ENCODE measurements at places on chromosomes 2 and 18.

DNA sequence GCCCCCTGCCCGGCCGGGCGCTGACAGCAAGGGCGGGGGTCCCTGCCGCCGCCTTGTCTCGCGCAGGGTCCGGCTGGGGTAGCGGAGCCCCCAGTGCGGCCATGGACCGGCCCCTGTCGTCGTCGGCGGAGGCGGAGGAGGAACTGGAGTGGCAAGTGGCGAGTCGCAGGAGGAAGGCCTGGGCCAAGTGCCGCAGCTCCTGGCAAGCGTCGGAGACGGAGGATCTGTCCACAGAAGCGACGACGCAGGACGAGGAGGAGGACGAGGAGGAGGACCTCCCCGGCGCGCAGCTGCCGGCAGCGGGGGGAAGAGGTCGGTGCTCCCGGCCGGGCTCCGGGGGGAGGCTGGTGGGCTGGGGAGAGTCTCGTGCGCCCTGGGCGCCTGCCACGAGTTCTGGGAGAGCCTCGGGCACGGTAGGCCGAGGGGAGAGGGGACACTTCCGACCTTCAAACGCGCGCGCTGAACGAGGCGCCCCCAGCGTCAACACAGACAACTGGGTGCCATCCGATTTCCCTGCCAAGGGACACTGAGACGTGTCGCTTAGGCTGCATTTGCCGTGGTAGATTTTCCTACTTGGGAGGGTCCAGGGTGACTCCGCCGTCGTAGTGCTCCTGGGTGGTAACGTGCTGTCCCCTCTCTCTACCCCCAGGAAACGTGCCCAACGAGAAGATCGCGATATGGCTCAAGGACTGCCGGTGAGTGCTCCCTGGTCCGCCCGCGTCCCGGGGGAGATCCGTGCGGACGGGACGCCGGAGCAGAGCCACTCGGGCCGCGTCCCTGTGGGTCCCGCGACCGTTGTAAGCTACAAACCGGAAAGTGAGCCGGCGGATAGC lies 652 bp downstream of the ITPRID2 start:
- DNase-seq = peak; percentile 21

GRCh38 chr18:41150316-41150715 lies 804.7 kb upstream of the PIK3C3 start:
- no peak for DNase-seq

DNA sequence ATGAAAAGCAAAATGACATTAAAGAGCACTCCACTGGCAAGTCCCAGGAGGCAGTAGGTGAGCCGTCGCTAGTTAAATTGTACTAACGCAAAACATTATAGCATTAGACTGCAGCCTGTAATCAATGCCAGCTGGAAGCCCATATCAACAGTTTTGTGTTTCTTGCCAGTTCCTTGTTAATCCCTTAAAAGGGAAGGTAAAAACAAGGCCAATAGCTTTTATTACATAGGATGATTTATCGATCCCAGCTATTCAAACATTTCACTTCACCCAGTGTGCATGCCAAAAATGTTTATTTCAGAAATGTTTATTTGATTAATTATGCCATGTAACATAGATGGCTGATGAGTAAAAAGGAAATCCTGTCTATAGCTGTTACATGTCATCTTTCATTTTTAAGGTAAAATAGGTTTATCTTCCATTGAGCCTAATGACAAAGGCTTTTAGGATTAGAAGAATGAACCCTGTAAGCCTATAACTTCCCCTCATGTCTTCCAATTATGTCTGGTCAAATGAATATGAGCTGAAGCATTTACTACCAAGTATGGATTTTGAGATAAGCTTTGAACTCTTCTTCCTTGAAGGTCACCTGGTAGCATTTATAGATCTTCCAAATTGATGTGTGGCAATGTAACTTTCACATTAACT lies 591.2 kb downstream of the RNF144A start:
- DNase-seq = no peak

DNA sequence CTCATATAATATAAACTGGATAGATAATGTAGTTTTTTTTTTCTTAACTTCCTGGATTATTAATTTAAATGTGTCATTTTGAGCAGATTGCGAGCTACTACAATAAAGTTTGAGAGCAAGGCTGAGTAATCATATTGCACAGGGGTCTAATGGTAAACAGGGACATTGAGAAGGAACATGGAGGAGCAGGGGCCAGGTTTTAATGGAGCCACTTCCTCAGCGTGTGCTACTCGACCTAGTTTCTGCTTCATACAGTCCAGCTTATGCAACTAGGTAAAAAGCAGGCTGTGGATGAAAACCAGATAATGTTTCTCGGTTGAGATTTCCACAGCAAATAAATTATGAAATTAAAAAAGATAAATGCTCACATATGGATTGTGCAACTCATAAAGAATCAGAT lies 1915.7 kb upstream of the CELF4 start:
- DNase-seq = no peak

- no peak for DNase-seq
These were observed 163.4 kb downstream of the ARL4C start for GRCh38 chr2:234333168-234334130.
